Stimulated activated CD4-positive, alpha-beta T cell treated with anti-CD3 and anti-CD28 coated beads, Interleukin-4, amount 100 ng/mL, for 48 hours (primary cell): ENCODE measurements at places on chromosomes 16 and 17.

GRCh38 chr16:52545898-52546266 lies 1.1 kb downstream of the TOX3 start:
- DNase-seq, result no peak

GRCh38 chr16:47392081-47392480 lies 68.8 kb downstream of the ITFG1 start:
- no peak for DNase-seq

DNA sequence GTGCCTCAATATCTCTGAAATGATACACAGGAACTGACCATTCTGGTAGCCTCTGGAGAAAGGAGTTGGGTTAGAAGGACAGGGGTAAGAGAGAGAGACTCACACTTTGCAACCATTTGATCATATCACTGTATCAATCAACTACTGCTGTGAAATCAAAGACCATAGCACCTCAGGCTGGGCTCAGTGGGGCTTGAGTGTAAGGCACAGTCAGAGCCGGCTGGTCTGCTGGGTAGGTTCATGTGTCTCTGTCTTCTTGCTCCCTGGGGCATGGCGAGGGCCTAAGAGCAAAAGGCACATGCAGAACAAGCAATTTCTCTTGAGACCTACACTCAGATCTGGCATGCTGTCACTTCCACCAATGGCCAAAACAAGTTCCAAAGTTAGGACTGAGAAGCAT lies 46.7 kb upstream of the C16orf82 start:
- DNase-seq, result no peak

GRCh38 chr17:47707056-47707804 lies 13.3 kb downstream of the TBKBP1 start:
- DNase-seq, result no peak

- DNase-seq, result no peak
Observed at GRCh38 chr16:66366433-66367299, at the start of gene CDH5. Gene CDH5, plus strand, starts transcription at chr16:66366691. Its CDS starts 12,647 bp downstream, at chr16:66379338.

GRCh38 chr16:28096983-28097899 lies 33.7 kb upstream of the GSG1L start:
- no peak for DNase-seq

DNA sequence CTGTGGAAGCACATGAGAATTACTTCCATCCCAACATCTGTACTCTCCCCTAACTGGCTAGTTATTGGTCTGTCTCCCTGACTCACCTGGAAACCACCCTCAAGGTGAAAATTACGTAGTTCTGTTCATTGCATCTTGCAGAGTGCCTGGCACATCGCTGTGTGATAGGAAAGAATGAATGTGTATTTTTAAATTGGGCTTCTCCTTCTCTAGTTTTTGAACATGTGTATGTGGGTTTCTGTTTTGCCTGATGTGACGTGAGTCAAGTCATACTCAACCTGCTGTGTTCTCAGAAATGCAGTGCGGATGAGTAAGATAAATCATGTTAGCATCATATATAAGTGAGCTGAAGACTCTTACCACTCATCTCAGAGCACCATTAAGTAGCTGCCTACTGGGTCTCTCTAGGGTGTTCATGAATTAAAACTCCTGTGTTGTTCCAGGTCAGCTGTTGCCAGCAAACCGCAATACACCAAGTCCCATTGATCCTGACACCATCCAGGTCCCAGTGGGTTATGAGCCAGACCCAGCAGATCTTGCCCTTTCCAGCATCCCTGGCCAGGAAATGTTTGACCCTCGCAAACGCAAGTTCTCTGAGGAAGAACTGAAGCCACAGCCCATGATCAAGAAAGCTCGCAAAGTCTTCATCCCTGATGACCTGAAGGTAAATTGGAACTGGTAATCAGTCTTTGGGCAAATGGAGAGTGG lies 50.2 kb downstream of the HLF start:
- DNase-seq, result peak; percentile 1

DNA sequence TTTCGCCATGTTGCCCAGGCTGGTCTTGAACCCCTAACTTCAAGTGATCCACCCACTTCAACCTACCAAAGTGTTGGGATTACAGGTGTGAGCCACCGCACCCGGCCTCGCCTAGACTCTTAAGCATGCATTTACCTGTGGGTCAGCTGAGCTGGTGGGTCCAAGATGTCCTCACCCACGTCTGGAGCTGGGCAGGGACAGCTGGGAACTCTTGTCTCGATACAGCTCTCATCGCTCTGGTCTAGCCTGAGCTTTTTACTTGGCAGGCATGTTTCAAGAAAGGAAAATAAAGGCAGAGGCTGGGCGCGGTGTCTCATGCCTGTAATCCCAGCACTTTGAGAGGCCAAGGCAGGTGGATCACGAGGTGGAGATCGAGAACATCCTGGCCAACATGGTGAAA lies 56.9 kb upstream of the PHOSPHO1 start:
- no peak for DNase-seq
